ENCODE measurements at places on chromosomes 6 and 20.

DNA sequence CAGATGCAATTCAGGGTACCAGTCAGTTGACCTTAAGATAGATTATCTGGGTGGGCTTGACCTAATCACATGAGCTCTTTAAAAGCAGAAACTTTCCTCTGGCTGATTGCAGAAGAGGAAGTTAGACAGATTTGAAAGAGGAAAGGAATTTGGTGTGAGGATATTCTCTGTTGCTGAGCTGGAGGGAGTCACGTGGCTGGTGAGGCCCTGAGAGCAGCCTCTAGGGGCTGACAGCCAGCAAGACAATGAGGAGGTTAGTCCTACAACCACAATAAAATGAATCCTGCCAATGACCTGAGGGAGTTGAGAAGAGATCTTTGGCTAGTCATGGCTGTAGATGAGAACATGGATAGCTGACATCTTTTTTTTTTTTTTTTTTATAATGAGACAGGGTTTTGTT lies 87.0 kb upstream of the B3GAT2 start:
- no peak for DNase-seq

DNA sequence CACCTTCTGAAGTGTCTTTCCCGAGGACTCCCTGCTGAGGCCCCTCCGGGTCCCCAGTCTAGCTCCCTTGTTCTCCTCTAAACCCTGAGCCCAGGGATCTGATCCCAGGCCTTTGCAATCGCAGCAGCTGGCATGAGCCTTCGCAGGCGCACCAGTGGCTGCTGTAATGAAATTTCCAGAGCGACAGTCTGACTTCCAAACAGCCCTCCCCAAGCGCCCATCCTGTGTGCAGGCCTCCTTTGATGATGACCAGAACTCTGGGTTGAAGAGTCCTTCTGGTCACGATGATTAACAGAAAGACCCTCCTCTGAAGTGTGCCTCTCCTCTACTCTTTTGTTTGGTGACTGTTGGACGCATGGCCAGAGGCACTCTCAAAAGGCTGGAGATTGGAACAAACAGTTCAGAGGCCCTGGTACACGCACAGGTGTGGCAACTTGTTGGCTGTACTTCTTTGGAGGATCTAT lies 89.1 kb upstream of the MPC1 start:
- DNase-seq, result no peak

- DNase-seq, result no peak
Observed at GRCh38 chr6:34158876-34159275, 13.0 kb upstream of the GRM4 start.

GRCh38 chr20:56788041-56788670 lies 159.1 kb downstream of the TFAP2C start:
- peak; percentile 94 for DNase-seq

- DNase-seq, result peak; percentile 75
Observed at GRCh38 chr6:126015863-126016262, 29.5 kb downstream of the TRMT11 start.

DNA sequence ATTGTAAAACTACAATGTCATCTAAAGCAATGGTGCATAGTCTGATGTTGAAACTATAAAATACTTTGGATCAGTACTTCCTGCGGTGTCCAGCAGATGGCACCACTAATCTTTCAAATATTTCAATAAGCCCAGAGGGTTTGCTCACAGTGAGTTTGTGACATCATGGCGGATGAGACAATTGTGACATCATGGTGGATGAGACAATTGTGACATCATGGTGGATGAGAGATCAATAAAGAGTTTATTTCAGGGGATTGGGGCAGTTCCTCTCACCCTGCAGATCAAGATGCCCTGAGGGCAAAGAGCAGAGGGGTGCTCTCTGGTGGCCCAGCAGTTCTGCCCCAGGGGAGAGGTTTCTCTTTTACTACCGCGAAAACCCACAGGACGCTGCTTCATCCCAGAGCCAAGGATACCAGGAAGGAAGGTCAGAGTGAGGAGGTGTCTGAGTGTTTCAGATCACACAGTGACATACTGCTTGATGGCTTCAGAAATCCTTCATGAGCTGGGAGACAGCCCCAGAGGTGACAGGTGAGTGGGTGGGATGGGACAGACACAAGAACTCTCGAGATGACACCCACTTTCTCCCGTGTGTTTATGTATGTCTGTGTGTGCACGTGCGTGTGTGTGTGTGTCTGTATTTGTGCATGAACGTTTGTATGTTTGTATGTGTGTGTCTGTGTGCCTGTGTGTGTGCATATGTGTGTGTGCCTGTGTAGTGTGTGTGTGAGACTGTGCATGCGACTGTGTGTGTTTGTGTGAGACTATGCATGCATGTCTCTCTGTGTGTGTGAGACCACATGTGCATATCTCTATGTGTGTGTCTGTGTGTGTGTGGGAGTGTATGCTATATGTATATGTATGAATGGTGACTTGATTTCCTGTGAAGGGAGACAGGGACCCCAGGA lies 7.3 kb upstream of the ULBP2 start:
- peak; percentile 79 for DNase-seq

DNA sequence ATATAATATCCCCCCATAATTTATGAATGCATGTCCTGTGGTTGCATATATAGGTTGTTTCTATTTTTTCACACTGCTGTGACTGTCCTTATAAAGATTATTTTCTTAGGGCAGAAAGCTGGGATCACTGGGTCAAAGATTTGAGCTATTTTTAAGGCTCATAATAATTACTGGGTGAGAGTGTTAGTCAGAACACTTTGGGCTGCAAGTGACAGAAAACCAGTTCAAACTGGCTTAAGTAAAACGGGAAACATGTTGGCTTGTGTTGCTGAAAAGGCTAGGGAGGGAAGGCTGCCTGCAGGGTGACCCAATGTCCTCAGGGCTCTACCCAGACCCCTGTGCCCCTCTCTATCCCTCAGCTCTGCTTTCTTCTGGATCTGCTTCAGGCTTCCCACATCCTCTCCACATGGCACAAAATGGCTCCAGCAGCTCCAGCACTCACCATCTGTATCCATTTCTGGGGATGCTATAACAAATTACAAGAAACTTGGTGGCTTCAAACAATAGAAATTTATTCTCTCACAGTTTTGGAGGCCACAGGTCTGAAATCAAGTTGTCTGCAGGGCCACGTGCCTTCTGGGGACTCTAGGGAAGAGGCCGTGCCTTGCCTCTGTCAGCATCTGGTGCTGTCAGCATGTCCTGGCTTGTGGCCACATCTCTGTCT lies 33.1 kb upstream of the MLN start:
- DNase-seq, result no peak

- DNase-seq, result no peak
Observed at GRCh38 chr6:64062960-64063683, 427.5 kb downstream of the PHF3 start.

DNA sequence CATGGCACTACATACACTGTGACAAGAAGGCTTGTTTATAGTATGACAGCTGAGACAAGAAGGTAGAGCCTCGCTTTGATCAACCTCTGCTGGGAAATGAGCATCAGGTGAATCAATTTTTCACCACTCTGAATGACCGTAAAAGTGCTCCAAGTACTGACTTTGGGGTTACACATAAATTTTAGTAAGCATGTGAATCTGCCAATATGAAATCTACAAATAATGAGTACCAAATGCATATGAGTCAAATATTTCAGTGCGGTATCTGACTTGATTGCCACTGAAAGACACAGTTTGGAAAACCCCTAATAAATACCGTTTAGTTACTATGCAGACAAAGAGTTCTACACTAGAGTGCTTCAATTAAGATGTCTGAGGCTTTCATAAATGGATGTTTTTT lies 77.8 kb downstream of the ATG5 start:
- no peak for DNase-seq

DNA sequence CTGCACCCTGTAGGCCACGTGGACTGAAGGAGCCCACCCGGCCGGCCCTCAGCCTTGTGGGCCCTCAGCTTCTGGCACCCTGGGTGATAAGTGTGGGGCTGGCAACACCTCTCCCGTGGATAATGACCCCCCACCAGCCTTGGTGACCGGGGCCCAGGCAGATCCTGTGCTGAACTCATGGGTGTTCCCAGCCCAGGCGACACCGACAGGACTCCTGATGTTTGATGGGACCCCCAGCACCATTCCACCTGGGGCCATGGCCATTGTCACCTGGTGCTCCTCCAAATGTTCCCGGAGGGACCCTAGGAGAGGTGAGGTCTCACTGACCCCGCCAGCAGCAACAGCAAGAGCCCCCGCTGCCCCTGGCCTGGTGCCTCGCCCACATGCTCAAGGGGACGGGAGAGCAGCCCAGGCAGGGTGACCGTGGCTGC lies 19.4 kb upstream of the FRMD1 start:
- DNase-seq, result no peak

- DNase-seq, result no peak
Observed at GRCh38 chr20:53657279-53657678, 63.6 kb upstream of the ZNF217 start.

GRCh38 chr6:3871515-3871914 lies 22.3 kb downstream of the FAM50B start:
- DNase-seq, result no peak

DNA sequence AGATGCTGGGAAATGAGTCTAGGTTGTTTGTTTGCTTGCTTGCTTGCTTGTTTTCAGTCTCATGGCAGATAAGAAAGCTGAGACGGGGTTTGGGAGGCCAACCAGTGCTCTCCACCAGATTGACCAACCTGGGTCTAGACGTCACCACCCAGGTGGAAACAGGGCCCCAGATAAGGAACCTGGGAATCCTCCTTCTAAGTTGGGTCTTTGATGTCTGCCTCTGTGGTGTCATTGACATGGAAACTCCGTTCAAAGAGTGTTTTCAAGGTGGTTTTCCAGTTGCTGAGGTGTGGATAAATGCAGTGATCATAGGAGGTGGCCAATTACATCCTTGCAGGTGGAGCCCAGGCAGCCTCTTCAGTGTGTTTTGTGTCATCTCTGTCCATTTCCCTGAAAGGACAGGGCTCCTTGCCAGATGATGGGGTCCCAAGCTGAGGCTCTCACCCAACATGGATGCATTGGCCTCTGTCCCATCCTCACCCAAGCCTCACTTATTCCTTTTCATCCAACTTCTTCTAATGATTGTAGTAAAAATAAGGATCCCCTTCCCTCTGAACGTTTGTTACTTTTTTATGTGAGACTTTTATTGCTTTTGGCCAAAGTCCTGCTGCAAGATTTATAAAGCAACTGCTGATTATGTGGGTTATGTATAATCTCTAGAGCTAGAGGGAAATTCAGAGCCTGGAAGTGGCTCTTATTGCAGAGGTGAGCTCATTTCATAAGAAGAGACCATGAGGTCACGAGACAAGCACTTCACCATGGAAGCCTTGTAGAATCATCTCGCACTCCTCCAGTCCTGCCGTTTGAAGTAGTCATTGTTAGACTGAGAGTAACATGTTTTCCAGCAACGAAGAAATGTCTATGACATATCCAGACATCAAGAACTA lies 32.0 kb upstream of the SYNDIG1 start:
- DNase-seq, result no peak

- no peak for DNase-seq
Observed at GRCh38 chr6:30747300-30747687, 2.9 kb upstream of the IER3 start.

GRCh38 chr6:138520463-138520862 lies 21.2 kb upstream of the NHSL1 start:
- peak; percentile 52 for DNase-seq

DNA sequence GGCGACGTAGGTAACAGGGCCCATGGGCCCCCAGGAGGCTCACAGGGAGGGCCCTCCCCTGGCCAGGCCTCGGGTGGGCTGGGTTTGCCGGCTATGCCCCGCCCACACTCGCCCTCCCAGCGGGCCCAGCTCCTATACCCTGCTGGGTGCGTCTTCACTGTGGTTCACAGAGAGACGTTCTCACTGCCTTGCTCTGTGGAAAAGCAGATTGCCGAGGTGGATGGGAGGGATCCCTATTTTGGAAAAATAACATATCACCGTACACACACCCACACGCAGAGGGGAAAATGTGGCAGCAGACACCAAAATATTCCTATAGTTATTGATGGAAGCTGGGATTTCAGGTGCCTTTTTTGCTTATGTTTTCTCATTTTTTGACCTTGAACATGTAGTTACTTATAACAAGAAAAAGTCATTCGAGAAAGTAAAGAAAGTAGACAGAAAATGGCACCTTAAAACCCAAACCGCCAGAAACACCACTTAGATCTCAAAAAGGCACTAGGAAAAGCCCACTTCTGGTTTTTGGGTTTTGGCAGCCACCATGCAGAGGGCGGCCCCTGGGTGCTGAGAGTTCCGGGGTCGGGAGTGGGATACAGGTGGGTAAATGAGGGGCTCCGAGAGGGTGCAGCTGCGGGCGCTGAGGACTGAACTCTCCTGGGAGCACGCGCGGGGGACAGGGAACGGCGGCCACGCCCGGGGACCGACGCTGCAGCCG lies 49.4 kb downstream of the TMEM242 start:
- DNase-seq, result no peak

- DNase-seq, result no peak
Observed at GRCh38 chr6:145485288-145485687, 250.0 kb downstream of the EPM2A start.

DNA sequence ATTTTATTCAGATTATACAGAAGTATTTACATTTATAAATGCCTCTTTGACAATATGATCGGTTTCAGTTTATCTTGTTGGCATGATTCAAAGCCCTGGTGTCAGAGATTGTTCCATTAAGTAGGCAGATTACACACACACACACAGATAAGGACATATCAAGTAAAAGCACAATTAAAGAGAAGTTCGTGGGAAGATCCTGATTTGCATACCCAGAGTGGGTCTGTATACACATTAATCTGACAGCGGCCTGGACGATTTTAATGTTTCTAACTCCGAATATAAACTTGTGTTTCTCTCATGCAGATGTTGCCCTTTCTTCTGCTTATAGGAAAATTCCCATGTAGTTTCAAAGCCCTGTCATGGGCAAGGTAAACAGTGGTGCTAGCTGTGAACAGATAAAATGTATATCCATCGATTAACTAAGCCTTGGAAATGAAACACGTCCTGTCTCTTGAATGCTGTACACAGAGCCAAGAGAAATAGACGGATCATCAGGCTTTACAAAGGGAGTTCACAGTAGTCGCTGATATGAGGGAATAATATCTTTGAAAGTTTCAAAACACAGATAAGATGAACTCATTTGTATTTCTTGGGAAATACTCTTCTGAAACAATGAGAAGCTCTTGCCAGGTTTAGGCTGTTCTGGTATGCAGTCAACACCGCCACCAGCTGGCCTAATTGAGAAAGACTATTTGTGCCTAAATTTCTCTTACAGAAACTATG lies 108.2 kb upstream of the GMDS start:
- peak; percentile 63 for DNase-seq

DNA sequence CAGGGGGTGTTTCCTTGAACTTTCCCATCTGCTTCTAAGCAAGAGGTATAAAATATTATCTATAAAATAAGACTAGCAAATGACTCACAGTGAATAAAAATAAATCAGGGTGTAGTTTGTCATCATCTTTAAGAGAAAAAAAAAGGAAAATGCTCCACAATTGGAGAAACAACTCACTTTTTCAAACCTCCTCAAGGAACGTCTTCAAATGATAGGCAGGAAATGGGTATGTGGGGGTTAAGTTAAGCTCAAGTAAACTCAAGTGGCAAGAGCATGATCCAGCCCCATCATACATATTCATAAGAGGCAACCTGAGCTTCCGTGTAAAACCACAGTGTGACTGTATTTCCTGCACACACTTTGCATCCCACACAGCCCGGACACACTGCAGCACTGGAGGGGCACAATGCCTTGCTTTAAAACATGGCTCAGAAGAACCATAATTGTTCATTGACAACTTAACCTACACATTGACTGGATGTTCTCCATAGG lies 58.5 kb upstream of the CEP85L start:
- peak; percentile 52 for DNase-seq

Measured in HFFc6 (cell line).